Activated naive CD4-positive, alpha-beta T cell (primary cell): ENCODE measurements at places on chromosomes 1 and 21.

- DNase-seq: no peak
These were observed 107.6 kb downstream of the ETS2 start for GRCh38 chr21:38913120-38913892.

DNA sequence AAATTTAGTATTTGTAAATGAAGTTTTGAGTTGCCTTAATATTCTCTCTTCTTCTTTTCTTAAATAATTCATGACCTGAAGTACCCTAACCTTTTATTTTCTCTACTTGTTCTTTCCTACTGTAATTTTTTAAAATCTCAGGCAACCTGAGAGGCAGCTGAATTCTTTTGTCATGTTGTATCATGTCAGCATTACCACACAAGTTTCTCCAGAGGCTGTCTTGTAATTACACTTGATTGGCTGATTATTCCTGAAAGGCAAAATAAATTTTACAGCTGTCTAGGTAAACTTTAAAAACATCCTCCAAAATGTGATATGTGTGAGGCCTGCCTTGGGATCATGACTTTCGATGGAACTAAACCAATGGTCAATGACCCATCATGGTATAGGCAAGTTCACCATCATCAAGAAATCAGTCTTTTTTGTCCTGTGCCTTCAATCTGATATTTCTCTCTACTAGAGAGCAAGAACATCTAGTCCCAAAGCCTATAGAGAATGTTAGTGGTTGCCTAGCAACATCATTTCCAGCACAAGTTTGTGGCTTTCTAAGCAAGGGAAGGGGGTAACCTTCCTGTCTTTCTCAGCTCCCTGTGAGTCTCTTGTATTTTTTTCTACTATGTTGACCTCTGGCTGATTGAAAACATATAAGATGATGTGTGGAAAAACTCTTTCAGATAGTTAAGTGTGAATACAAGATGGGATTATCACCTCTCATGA lies 115.5 kb downstream of the GABPA start:
- DNase-seq: no peak

GRCh38 chr1:936348-937264 lies 12.9 kb downstream of the SAMD11 start:
- no peak for DNase-seq

GRCh38 chr21:42835211-42835610 lies 44.1 kb downstream of the WDR4 start:
- no peak for DNase-seq

GRCh38 chr1:16231331-16232315 lies 5.4 kb downstream of the CPLANE2 start:
- DNase-seq: no peak

GRCh38 chr1:12453400-12454343 lies 164.3 kb downstream of the DHRS3 start:
- no peak for DNase-seq
